NCI-H524 (cell line): ENCODE measurements at places on chromosomes 7 and 10.

DNA sequence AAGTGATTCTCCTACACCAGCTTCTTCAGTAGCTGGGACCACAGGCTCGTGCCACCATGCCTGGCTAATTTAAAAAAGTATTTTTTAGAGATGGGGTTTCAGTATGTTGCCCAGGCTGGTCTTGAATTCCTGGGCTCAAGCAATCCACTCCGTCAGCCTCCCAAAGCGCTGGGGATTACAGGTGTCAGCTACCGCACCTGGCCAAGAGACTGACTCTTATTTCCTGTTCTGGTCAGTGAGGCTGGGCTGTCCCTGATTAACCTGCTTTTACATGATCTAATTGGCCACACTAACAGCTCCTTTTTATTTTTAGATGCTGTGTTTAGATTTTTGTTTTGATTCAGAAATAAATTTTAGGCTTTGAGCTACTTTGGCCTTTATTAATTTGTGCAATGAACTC lies 203.9 kb downstream of the NXPH1 start:
- no peak for DNase-seq

GRCh38 chr7:126557271-126557670 lies 695.5 kb downstream of the GRM8 start:
- no peak for DNase-seq

DNA sequence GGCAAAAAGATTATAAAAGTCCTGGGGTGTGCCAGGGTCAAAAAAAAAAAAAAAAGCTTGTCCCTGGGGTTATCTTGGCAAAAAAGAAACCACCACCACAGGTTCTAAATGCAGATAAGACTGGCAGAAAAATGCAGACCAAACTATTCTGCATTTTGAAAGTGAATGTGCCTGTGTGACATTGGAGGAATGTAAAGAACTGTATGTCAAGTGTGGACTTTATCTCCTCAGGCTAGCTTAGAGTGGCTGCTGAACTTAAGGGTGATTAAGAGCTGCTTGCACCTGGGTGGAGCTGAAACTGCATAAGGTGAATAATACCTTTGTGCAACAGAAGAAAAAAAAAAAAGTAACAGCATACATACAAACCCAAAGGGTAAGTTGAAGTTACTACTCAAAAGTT lies 1.3 kb upstream of the NAPEPLD start:
- DNase-seq, result no peak

GRCh38 chr7:17183630-17184328 lies 114.7 kb upstream of the AHR start:
- DNase-seq, result no peak

- no peak for DNase-seq
These were observed 136.4 kb downstream of the WNT2 start for GRCh38 chr7:117186218-117187010.

DNA sequence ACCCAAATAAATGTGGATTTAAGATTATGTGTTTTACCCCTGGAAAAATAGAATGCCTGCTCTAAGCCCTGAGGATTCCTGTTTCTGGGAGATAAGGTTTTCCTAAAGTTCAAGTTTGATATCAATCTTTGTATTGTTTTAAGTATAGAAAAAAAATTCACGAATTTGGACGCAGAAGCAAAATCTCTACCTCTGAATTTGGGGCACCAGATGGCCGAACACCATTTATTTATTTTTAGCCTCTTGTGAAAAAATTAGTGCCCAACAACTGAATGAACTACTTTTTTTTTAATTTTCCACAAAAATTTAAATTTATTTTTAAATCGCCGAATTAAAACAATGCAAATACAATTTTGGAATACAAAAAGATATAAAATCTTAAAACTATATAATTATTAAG lies 128.1 kb upstream of the SP4 start:
- DNase-seq, result no peak

DNA sequence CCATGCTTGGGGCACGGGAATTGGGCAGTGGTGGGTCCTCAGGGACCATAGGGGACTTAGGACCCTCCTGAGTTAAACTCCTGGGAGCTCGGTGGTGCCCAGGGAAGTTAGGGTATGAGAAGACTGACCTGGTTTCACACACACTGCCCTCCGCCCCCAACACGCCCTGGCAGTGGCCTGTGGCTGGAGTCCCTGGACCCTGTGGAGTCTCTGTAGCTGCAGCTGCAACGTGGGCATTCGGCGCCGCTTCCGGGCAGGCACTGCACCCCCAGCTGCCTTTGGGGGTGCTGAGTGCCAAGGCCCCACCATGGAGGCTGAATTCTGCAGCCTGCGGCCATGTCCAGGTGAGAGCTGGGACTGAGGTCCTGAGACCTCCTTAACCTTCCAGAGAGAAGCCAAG lies 29.9 kb upstream of the ZNF862 start:
- no peak for DNase-seq

DNA sequence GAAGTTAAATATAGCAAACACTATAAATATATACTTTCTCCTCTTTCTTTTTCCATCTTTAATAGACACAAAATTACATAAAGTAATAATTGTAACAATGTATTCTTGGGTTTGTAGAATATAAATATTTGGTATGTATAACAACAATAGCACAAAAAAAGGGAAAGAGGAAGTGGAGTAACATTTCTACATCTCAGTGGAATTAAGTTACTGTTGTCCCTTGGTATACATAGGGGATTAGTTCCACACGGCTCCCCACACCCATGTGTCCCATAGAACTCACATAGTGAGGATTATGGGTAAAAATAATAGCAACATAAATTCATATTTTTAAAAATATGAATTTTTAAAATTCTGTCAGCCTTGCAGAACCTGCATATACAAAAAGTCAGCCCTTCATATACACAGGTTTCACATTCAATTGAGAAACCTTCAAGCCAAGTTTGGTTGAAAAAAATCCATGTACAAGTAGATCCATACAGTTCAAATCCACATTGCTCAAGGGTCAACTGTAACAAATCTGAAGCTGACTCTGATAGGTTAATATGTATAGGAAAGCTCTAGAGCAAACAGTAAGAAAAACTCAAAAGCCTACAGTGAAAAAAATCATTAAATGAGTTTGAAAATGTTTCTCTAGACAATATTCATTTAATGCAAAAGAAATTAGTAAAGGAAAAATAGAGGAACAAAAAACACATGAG lies 92.4 kb downstream of the HYCC1 start:
- no peak for DNase-seq

DNA sequence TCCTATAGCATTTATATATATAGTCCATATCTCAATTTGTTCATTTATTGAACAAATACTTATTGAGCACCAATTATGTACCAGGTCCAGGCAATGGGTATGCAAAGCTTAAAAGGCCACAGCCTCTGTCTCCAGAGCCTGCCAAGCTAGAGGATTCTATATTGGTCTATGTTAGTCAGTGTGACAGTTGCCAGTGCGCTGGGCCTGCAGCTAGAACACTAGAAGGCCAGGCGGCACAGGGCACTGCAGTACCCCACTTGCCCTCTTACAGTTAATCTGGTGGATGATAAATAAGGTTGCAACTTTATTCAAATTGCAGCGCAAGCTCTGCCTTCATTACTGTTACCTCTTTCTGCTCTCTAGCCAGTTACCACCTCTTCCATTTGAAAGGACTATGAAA lies 68.8 kb downstream of the PPP1R3C start:
- DNase-seq, result no peak

DNA sequence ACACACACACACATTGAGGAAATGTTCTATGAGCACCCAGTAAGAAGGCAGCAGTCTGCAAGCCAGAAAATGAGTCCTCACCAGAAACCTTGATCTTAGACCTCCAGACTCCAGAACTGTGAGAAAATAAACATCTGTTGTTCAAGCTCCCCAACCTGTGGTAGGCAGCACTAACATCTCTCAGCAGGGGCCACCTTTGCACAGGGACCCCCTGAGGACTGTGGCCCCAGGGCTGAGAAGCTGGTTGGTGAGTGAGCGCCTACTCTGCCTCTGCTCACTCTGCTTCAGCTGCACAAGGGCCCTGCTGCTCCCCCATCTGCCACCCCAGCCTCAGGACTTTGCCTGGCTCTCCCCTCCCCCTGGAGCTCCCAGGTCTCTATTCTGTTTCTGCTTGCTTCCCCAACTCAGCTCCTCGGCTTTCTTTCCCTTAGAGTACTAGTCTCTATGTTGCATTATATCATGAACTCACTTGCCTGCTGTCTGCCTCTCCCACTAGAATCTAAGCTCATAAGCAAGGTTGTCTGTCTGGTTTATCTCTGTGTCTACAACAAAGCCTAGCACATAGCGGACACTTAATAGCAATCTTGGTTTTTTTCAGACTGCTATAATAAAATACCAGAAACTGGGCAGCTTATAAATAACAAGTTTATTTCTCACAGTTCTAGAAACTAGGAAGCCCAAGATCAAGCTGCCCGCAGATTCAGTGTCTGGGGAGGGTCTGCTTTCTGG lies 40.4 kb upstream of the PRLHR start:
- DNase-seq, result no peak

DNA sequence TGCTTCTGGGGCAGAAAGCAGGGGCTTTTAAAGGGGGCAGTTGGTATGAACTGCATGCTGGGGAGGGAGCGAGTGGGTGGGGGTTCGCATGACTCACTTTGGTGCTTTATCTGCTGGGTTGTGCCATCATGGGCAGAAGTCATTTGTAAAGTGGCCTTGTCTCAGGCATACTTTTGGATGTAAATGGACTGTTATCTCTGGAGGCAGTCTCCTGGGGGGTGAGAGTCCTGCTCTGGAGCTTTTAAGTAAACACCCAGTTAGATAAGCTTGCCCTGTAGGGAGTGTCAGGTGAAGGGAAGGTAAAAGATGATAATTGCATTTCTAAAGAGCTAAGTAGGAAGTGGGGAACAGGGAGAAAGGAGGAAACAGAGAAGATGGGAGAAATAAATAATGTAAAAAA lies 1.6 kb upstream of the GSTO1 start:
- no peak for DNase-seq

DNA sequence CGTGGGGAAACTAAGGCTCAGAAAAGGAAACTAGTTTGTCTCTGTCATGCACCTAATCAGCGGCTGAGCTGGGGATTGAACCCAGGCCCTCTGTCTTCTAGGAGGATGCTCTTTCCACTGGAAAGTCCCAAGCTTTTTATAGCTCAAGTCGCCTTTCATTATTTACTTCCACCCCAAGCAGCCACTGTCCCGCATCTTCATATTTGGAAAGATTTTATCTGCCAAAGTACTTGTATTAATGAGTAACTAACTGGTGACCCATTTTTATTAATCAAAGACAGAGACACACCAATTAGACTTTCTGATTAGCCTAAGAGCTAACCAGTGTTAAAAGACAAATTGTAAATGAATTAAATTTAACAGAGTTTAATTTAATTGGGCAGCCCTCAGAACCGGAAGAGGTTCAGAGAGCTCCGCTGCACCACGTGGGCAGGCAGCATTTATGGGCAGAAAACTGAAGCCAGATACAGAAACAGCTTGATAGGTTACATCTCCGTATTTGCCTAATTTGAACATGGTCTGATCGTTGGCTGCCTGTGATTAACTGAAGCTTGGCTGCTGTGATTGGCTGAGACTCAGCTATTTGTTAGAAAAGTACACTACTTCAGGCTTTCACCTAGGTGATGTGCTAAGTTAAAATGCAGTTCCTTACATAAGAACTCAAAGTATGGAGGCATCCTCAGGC lies 78.5 kb upstream of the PDCD4 start:
- DNase-seq, result no peak

GRCh38 chr7:17495655-17496394 lies 197.4 kb downstream of the AHR start:
- DNase-seq, result no peak

- no peak for DNase-seq
These were observed 2.0 kb downstream of the TRAPPC14 start for GRCh38 chr7:100156331-100157068.

- DNase-seq, result no peak
These were observed 26.6 kb upstream of the SNX10 start for GRCh38 chr7:26265065-26265464.

DNA sequence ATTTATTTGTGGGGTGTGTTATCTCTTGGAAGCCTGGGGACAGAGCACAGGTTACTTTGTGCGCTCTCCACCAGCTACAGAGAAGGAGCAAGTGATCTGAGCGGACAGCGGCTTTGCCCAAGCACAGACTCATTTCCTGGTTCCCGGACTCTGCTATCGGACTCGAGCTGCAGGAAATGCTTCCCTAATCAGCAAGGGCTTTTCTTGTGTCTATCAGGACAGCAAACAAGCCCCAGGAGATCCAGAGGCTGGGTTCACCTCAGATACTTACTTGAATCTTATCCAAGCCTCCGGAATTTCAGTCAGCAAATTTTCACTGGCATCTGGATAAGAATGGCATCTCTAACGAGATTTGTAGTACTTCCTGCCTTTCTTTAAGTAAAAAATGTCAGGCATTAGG lies 27.8 kb downstream of the MRC1 start:
- no peak for DNase-seq

DNA sequence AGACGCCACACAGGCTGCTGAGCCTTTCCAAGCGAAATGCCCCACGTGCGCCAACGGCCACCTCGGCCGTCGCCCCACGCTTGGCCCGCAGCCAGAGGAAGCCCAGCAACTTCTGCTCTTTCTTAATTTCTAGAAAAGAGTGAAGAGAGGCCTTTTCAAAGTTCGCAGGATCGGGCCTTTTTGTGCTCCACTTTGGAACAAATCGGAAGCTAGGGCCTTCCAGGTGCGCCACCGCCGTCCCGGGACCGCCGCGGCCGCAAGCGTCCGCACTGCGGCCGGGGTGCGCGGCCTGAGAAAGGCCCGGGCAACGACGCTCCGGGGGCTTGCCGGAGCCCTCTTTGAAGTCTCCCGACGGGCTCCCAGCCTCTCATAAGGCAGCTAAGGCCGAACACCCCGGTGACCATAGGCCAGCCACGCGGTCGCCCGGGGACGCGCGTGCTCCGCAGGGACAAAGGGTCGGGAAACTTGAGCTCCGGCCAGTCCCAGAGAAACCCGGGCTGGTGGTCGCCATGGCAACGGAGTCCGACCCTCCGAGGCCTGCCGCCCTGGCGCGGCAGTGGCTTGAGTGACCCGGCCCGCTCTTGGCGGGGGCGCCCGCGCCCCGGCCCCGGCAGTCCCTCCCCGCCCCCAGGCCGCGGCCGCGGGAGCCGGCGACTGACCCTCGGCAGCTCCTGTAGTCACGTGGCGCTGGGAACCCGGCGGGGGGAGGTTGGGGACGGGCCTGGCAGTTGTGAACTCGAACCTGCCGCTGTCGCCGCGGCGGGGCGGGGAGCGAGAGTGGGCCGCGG lies at the start of gene REPIN1:
REPIN1 (plus strand) TSS at position 727 of the 788 bp plus-strand sequence. CDS start 890 bp downstream, outside the sequence.
- DNase-seq, result peak; percentile 88

GRCh38 chr10:130368761-130369560 lies 232.8 kb downstream of the GLRX3 start:
- no peak for DNase-seq

DNA sequence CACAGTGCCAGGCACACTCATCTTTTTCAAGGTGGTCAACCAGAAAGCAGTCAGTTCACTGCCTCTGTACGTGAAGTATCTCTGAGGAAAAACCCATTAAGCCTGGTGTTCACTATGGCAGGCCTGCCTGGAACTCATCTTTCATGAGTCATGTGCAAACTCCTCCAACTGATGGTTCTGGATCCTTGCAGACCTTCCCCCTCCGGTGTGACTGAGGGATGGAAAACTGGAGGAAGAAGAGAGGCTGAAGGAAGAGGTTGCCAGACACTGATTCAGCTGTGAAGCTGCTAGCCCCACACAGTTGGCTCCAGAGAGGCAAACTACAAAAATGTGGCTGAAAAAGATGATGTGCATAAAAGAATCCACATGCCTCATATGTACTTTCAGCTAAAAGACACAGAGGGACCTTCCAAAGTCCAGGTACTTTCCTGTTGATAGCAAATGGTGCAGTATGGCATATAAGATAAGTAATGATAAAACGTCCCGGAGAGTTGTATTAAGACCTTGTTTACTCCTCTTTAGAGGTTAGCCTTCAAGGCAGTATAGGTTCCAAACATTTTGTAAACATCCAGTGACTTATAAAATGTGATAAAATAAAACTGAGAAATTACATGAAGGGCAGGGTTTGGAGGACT lies 2.7 kb downstream of the CYP3A5 start:
- no peak for DNase-seq
